ENCODE measurements at places on chromosomes 3 and 15. TPM values are rescaled to one million over a fixed set of nuclear protein-coding genes. Genes with fewer than 3 reads are reported as not detected.

Gene HCLS1
- total RNA-seq: 3.5 TPM

Gene C3orf70
- 0.75 TPM for total RNA-seq

Gene IL16
- total RNA-seq: 6.4 TPM

Gene ZNF385D
- 2.0 TPM for total RNA-seq

Gene C15orf62
- 0.25 TPM for total RNA-seq

Gene ROPN1
- not detected for total RNA-seq

Gene SACM1L
- 21.2 TPM for total RNA-seq

Gene CLSTN2
- 5.6 TPM for total RNA-seq

Gene GOLGA6B
- not detected for total RNA-seq

Gene MESP2
- 1.3 TPM for total RNA-seq

Gene RBP2
- total RNA-seq: not detected

Gene GREM1
- total RNA-seq: 0.10 TPM

Gene NUP210
- total RNA-seq: not detected

Gene PRTG
- total RNA-seq: 0.87 TPM

Gene CACNA2D3
- total RNA-seq: 2.6 TPM

Gene CEMIP
- total RNA-seq: 73.9 TPM

Gene CPB1
- total RNA-seq: not detected

Gene PIK3CA
- total RNA-seq: 18.6 TPM

Gene UROC1
- not detected for total RNA-seq

Gene PDCD10
- total RNA-seq: 33.4 TPM

Gene SLC28A2
- not detected for total RNA-seq

Gene TLR9
- not detected for total RNA-seq

Gene GOLGA6A
- total RNA-seq: not detected

Gene GRIP2
- total RNA-seq: not detected

Gene INKA1
- total RNA-seq: 4.9 TPM

Gene IFT80
- 57.5 TPM for total RNA-seq

Gene PAQR5
- 1.5 TPM for total RNA-seq

Gene DISP2
- 0.10 TPM for total RNA-seq

All from cardiac ventricle fibroblast (primary cell).